Pancreas (tissue), 10 donors: ENCODE measurements at places on chromosomes 2 and 18. TPM values are rescaled to one million over a fixed set of nuclear protein-coding genes. Genes with fewer than 3 reads are reported as not detected.

Gene MSGN1
- total RNA-seq = not detected

Gene RESP18
- not detected for total RNA-seq

Gene C1GALT1C1L
- 0.28 TPM for total RNA-seq

- no peak for DNase-seq
Observed at GRCh38 chr2:38099099-38100028, 23.4 kb upstream of the CYP1B1 start.

- no peak for DNase-seq
Observed at GRCh38 chr2:239704737-239705136, 303.9 kb upstream of the HDAC4 start.

DNA sequence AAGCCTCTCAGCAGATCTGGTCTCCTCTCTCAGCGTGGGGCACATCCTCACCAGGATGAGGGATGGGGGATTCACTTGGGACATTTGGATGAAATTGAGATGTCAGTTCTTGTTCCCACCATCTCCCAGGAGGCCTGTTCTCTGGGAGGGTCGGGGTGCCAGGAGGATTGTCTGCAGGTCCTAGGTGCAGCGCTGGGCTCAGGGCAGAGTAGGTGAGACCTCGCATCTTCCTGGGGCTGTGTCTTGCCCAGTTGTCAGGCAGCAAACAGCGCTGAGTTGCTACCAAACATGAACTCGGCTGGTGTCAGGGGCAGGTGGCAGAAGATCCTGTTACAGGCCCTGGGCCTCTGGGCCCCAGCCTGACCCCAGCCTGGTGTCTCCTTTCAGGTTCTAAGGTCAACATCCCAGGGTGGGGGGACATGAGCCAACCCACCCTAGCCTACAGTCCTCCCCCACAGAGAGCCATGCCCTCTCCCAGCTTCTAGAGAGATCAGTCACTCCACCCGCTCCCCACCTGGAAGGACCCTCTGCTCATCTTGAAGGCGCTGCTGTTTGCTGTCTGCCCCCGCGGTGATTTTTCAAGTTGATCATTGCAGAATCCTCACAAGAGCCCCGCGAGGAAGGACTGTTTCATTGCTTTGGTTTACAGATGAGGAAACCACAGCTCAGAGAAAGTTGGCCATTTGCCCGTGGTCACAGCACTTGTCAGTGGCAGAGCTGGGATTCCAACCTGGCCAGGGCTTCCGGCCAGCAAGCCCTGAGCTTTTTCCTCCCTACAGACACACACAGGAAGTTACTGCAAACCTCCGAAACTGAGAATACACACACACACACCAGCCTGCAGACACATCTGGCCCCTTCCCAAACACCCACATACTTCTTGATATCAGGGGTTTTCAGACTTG is 83.9 kb downstream of the STPG4 start:
- DNase-seq = peak; percentile 72

GRCh38 chr18:13313006-13313686 is 94.6 kb downstream of the LDLRAD4 start:
- no peak for DNase-seq
